HL-60 (cell line): ENCODE measurements at places on chromosomes 3 and 15.

GRCh38 chr15:67510597-67511190, 10.2 kb upstream of the C15orf61 start:
- no peak for DNase-seq

DNA sequence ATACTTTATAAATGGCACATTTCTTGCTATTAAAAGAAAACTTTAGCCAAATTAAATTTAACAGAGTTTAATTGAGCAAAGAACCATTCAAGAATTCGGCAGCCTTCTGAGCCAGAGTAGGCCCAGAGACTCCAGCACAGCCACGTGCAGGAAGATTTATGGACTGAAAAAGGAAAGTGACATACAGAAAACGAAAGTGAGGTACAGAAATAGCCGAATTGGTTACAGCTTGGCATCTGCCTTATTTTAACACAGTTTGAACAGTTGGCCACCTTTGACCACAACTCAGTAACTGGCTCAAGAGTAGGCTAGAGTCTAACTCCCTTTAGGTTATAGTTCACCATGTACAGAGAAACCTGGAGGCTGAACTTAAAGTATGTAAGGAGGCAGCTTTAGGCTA, 17.6 kb downstream of the CFAP44 start:
- no peak for DNase-seq

DNA sequence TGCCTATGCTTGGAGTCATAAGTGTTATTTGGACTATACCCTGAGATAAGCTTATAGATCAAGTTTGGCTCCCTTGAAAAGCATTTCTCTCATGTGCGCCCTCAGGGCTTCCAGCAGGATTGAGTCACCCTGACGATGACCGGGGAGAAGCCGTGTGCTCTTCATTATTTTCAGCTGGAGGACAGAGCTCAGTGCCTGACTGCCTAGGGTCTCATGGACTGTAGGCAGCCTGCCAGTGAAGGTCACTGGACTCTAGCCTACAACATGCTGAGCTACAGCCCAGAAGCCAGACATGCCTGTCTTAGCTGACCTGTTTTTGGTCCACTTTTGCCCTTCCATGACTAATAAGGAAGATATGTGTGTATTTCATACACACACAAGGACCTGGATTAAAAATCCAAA, 31.6 kb upstream of the NUDT16 start:
- DNase-seq, result no peak

GRCh38 chr3:186171521-186171920, 62.6 kb upstream of the ETV5 start:
- no peak for DNase-seq

GRCh38 chr3:10955711-10956453, 36.7 kb upstream of the SLC6A1 start:
- DNase-seq, result no peak

- peak; percentile 5 for DNase-seq
Measured at GRCh38 chr15:38307251-38307650, 54.6 kb downstream of the SPRED1 start.
